Sciatic nerve (tissue), 2 donors: ENCODE measurements at places on chromosomes 2 and 18.

DNA sequence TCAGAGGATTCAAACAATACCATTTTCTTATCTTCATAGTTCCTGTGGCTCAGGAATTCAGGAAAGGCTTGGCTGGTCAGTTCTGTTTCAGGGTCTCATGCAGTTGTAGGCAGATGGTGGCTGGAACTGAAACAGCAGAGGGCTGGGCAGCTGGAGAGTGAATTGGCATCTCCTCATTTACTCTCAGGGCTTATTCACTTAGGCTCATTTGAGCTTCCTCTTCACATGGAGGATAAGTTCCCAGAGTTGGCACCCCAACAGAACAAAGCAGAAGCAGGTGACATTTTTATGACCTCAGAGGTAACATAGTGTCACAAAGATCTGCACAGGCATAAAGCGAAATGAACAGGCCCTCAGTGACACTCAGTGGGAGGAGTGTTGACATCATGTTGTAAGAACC is 66.1 kb downstream of the RBBP8 start:
- no peak for DNase-seq

- peak; percentile 42 for DNase-seq
These were observed 11.9 kb upstream of the KCNG2 start for GRCh38 chr18:79785831-79786230.

GRCh38 chr2:204251998-204252376 is 293.3 kb upstream of the PARD3B start:
- no peak for DNase-seq

DNA sequence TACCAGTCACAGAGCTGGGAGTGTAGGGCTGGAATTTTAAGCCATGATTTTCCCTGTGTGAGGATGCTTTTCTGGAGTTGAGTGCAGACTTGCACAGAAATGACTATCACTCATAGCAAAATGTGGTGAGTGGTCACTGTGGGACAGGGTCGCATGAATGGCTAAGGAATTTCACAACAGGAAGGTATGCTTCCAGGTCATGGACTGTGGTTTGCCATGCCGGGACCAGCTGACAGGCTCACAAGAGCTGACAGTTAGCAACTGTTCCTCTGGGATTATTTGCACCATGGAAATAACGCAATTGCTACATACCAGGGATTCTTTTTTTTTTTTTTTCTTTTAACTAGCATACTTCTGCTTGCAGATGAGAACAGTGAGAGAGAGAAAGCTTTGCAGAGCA is 3.8 kb upstream of the UXS1 start:
- DNase-seq: no peak

GRCh38 chr18:27674411-27674810 is 489.3 kb upstream of the CHST9 start:
- no peak for DNase-seq

GRCh38 chr2:214542866-214543265 is 132.0 kb downstream of the VWC2L start:
- no peak for DNase-seq

DNA sequence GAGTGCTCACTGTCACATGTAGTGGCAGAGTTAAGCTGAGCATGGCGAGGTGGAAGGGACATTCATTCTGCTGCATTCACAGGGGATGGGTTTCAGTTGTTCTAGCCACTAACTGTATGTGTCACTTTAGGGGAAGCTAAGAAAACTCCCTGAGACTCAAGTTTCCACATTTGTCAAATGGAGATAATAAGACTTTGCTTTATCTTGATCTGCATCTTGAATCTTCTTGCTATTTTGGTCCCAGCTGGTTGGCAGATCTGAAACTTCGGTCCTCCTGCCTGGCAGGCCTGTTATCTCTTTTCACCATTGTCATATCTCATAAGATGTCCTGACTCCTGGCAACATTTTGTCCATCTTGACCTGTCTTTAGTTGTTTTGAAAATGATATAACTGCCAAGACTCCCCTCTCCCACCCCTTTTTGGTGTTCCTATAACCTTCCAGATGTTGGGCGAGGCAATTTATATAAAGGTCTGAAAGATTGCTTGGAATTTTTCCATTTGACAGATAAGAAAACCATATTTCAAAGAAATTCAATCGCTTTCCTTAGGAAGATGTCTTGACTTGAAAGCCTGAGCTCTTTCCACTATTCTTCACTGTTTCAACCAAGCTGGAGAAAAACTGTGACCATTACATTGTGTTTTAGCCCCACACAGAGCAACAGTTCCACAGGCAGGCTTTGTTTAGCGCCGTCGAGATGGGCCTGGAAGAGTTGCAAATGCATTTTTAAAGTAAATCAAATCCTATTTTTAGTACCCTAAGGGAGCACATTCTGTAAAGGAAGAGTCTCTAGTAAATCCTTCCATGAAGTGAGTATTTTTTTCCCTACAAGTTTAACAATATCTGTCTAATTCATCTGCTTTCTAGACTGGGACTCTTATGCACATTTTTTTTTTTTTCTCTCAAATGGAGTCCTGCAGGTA is 33.4 kb downstream of the MYCN start:
- no peak for DNase-seq

- DNase-seq: no peak
These were observed 2.1 kb upstream of the PCBP1 start for GRCh38 chr2:70084973-70085710.

- DNase-seq: no peak
These were observed 686.7 kb downstream of the TMEM182 start for GRCh38 chr2:103448495-103448894.
